Effector CD4-positive, alpha-beta T cell (primary cell): ENCODE measurements at places on chromosomes 2 and 18.

DNA sequence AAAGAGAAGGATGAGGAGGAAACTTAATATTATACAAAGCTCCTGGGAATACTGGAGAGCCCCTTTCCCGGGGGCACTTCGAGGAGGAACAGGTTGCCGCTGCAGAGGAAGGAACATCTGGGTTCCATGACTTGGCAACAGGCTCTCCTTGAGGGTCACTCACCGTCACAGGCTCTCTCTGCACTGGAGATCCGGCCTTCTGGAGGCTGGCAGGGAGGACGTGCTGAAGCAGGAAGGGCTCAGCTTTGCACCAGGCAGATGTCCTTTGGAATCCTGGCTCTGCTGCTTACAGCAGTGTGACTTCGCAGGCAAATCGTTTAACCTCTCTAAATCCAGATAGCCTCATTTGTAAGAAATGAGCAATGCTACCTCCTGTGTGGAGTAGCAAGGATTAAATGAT lies 2.9 kb upstream of the DPYSL5 start:
- DNase-seq, result no peak

GRCh38 chr18:57629422-57629821 lies 7.8 kb upstream of the NARS1 start:
- no peak for DNase-seq

DNA sequence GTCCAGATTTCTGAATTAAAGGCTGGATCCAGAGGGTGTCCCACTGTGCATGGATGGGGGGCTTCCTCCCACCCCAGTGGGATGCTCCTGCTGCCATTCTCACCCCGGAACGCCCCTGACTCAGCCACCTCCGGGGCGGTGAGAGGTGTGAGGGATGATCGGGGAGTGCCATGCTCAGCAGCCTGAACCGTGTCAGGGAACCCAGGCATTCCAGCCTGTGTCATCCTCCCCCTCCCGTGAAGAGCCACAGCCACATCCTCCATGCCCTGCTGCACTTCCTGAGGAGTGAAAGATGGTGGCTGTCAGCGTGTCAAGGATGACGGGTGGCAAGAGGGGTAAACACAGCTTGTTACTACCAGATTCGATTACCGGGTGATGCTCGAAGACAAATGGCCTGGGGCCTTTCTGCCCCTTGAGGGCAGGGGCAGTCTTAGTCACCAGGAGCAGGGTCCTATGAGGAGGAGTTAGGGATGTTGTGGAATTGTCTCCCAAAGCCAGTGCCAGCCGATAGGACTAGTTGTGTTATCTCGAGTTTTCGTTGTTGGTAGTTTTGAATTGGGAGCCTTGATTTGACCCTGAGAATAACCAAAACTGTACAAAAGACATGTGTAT lies 80.8 kb downstream of the TCF7L1 start:
- no peak for DNase-seq

GRCh38 chr2:127070221-127070620 lies 36.7 kb downstream of the BIN1 start:
- DNase-seq, result no peak

- no peak for DNase-seq
These were observed 12.6 kb downstream of the CRACDL start for GRCh38 chr2:98923244-98923940.
